ENCODE measurements at places on chromosomes 13 and 19.

GRCh38 chr13:89687066-89687465 lies 1660.4 kb upstream of the MIR17HG start:
- no peak for DNase-seq

DNA sequence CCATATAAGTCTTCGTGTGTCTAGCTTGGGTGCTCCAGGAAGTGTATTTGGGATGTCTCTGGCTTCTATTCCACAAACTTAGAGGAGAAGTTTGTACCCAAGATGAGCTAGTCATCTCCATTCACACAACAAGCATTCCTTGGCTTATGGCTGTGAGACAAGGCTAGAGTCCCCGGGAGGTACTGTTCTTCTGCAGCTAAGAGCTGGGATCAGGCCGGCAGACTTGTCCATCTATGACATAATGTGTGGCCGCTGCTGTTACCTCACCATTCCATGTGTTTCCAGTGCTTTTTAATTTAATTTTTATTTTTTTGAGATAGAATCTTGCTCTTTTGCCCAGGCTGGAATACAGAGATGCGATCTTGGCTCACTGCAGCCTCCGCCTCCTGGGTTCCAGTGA lies 20.7 kb downstream of the GATAD2A start:
- no peak for DNase-seq

- DNase-seq: peak; percentile 34
Observed at GRCh38 chr19:32164384-32164992, 180.9 kb upstream of the ZNF507 start.

GRCh38 chr13:49532593-49532992 lies 36.8 kb downstream of the PHF11 start:
- no peak for DNase-seq

- DNase-seq: no peak
Observed at GRCh38 chr13:53112522-53112921, 83.9 kb downstream of the OLFM4 start.

- no peak for DNase-seq
Observed at GRCh38 chr19:46141421-46141820, 6.6 kb upstream of the IGFL2 start.

GRCh38 chr19:17468302-17469091 lies 1.8 kb upstream of the SLC27A1 start:
- peak; percentile 89 for DNase-seq

DNA sequence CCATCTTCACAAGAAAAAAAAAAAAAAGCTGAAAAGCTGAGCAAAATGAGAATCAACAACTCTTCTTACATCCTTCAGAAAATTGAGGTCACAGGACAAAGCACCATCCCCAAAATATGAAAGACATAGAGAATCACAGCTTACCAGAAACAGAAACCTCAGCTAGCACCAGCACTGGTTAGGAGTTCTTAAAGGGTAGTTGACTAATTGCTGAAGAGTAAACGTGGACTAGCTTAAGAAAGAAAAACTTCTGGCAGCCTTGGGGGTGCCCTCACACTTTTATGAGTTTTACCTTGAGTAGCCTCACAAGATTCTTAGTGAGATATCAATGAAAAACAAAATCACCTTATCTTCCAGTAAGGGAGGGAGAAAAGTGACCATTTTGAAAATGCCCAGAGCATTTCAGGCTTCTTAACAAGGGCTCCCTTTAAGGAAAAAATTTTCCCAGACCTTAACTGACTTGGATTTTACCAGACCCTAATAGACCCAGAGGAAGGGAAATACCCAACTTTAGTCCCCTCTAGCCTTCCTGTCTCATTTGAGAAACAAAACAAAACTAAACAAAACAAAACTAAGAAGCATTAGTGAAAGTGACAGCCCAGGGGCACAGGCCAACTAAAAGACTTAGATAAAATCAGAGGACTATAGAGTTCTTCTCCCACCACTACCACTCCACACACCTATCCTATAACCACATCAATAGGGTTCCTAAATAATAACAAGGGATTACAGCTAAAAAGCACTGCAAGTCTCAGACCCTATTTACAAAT lies 888.6 kb downstream of the DIAPH3 start:
- DNase-seq: no peak

DNA sequence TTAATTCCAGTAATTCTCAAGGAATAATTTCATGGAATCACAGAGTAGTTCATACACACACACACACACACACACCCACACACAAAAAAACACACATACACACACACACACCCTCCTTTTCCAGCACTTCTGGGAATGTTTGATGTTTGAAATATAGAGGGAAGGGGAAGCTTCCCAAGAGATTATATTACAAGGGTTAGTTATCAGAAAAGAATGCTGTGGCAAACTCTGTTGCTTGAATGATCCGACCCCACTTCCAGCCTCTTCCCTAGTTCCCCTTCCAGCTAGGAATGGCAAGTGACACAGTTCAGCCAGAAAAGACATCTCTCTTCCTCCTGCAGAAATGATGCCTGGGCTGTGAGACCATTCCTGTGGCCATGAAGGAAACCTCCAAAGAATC lies 49.9 kb downstream of the KCTD12 start:
- no peak for DNase-seq

- no peak for DNase-seq
Observed at GRCh38 chr19:2547033-2547680, 71.2 kb downstream of the GADD45B start.

GRCh38 chr13:52454459-52454819 lies 839 bp upstream of the CKAP2 start:
- DNase-seq: no peak

DNA sequence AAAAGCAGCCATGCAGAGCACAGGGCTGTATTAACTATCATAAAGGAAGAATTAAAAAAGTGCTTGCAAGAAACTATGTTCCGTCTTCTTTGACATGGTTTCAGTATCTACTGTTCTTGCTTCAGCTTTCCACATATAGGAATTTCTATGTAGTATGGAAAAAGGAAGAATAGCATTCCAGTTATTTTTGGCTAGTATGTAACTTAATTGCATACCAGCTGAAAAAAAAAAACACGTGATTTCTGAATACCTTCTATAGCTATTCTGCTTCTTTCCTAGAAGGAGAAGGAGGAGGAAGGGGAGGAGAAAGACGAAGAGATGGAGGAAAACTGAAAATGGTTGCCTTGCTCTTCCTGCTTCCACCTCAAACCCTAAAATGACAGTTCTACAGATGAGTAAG lies 619.0 kb downstream of the KCTD12 start:
- no peak for DNase-seq

DNA sequence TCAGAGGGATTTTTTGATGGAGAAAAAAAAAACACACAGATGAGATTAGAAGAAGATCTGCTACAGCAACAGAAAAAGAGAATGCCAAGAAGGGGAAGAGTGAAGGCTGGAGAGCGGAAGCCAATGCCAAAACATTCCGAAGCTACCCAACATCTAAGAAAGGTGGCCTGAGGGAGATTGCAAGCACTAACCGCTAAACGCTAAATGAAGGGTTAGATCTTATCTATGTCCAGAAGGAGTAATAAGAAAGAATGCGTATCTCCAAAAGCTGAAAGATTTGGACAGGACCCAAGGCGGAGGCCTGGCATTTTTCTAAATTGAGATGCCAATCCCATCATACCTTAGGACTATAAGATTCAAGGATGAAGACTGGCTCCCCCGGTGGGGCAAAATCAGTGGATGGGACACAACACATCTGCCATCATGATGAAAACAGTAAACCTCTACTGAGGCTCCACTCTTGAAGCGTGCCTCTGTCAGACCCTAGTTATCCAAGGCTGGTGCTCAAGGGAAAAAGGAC lies 15.6 kb upstream of the HMGB1 start:
- DNase-seq: peak; percentile 16

DNA sequence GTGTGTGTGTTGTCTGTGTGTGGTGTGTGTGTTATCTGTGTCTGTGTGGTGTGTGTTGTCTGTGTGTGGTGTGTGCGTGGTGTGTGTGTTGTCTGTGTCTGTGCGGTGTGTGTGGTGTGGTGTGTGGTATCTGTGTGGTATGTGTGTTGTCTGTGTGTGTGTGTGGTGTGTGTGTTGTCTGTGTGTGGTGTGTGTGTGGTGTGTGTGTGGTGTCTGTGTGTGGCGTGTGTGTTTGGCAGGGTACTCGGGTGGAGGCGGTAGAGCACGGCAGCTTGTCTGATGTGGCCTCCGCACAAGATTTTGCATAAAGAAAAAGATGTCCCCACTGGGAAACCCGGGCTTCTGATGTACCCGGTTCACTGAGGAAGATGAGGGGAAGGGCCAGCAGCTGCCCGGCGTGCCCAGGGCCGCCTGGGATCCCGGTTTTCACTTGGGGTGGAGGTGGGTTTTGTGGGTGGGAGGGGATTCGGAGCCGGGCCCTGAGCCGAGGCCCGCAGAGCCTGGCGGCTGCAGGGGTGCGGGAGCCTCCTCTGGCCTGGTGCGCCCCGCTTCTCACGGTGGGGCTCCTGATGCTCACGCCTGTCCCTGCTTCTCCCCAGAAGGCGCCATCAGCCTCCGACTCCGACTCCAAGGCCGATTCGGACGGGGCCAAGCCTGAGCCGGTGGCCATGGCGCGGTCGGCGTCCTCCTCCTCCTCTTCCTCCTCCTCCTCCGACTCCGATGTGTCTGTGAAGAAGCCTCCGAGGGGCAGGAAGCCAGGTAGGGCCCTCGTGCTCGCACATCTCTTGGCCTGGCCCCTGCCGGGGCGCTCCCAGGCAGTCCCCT lies 21.2 kb downstream of the HDGFL2 start:
- no peak for DNase-seq

DNA sequence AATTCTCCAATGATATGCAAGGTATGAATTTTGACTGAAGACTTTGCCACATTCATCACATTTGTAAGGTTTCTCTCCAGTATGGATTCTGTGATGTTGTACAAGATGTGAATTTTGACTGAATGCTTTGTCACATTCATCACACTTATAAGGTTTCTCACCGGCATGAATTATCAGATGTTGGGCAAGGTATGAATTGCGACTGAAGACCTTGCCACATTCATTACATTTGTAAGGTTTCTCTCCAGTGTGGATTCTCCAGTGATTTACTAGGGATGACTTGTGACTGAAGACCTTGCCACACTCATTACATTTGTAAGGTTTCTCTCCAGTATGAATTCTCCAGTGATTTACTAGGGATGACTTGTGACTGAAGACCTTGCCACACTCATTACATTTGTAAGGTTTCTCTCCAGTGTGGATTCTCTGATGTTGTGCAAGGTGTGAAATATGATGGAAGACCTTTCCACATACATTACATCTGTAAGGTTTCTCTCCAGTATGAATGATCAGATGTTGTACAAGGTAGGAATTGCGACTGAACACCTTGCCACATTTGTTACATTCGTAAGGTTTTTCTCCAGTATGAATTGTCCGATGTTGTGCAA lies 24.8 kb downstream of the ZNF83 start:
- no peak for DNase-seq

DNA sequence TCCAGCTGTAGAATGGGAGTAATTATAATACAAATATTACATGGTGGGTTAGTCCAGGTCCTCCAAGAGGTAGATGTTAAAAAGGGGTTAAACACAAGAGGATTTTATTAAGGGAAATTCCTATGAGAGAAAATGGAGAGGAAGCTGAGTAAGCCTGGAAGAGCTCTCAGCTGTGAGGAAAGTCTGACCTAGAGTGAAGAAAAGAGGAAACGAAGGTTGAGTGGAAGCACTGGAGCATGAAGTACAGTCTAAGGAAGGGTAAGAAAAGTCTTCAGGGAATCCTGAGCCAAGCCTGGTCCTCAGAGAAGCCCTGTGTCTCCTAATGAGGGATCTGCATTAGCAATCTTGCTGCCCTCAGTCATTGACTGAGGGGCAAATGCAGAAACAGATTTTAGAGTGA lies 506.2 kb downstream of the GPC5 start:
- no peak for DNase-seq

GRCh38 chr19:58204566-58204965 lies 21.7 kb downstream of the ZNF274 start:
- DNase-seq: no peak
